HL-60 (cell line): ENCODE measurements at places on chromosomes 4 and X.
A peak's percentile ranks its signal among the peaks of the same experiment; 100 is the strongest.

- no peak for DNase-seq
Measured at GRCh38 chr4:124265701-124266100, 446.8 kb downstream of the ANKRD50 start.

- no peak for DNase-seq
Measured at GRCh38 chrX:66023385-66024091, 16.3 kb downstream of the VSIG4 start.

DNA sequence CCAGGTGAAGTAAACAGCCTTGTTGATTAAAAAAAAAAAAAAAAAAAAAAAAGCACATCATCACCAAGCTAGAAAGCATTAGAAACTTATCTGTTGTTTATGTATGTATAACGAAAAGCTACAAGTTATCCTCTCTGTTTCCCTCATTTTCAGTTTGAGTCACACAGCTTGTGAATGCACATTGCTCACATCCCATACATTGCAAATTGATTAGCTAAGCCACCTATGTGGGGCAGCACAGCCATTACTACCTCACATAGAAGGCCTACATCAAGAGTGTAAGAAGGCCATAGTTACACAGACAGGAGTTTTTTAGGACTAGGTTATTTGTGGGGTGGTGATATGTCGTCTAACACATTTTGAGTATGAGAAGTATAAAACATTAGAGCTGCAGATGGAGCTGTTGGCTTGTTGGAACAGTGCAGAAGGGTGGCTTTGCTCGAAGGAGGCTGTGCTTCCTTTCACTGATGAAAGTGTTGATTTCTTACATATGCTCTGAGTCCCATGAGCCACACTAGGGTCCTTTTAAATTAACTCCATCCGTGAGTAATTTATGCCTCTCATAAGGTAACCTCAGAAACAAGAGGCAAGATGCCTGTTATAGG lies 431.6 kb downstream of the GABRG1 start:
- no peak for DNase-seq

DNA sequence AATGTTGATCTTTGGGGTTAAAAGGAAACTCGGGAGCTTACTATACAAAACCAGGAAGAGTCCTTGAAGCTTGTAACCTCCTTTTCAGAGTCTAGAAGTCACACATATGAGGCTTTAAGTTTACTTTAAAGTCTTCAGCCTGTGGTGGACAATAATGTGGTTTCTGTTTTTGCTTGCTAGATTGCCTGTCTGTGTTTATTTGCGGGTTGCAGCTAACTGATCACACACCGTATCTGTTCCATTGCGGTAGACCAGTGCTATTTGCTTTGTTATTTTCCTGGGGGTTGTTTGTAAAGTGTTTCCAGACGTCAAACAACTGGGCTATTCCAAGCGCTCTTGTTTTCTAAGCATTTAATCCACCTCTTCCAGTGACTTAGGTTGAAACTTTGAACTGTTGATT lies 143.0 kb upstream of the GYPA start:
- DNase-seq, result no peak

GRCh38 chr4:84498935-84499623 lies at the start of gene NKX6-1:
Gene NKX6-1, minus strand, starts transcription at chr4:84499292. Its CDS starts 1,064 bp downstream, at chr4:84498228.
- no peak for DNase-seq

GRCh38 chr4:165288226-165288625 lies 39.2 kb upstream of the MSMO1 start:
- DNase-seq, result no peak

GRCh38 chrX:24426340-24426913 lies 38.7 kb upstream of the PDK3 start:
- DNase-seq, result no peak

- no peak for DNase-seq
Measured at GRCh38 chr4:2545321-2546013, 9.0 kb downstream of the FAM193A start.

DNA sequence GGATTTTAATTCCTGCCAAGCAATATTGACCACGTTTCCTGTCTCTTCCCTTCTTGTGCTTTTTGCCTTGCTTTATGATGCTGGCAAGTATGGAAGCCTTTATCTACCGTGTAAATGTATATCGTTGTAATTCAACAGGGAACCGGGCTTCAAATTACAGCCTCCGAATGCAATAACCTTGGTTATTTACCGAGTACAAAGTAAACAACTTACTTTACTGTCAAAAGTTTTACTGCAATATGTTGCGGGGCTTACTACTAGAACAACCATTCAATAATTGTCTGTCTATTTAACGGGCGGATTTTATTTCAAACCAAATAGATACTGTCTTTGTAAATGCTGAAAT lies 73.1 kb downstream of the PALLD start:
- no peak for DNase-seq

- no peak for DNase-seq
Measured at GRCh38 chr4:85078016-85078415, 111.5 kb upstream of the WDFY3 start.

DNA sequence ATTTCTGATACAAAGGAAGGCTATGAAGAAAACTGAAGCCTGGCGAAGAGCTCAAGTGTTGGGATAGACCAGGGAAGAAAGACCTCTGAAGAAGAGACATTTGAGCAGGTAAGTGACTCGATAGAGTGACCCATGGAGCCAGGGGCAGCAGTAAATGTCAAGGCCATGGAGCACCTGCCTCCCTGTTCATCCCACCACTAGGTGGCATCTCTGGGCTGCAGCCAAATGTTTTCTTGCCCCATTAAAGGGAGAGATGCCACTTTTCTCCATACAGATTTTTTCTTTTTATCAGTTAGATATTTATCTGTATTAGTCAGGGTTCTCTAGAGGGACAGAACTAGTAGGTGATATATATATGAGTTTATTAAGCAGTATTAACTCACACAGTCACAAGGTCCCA lies 4.9 kb upstream of the ZNF81 start:
- DNase-seq, result no peak

DNA sequence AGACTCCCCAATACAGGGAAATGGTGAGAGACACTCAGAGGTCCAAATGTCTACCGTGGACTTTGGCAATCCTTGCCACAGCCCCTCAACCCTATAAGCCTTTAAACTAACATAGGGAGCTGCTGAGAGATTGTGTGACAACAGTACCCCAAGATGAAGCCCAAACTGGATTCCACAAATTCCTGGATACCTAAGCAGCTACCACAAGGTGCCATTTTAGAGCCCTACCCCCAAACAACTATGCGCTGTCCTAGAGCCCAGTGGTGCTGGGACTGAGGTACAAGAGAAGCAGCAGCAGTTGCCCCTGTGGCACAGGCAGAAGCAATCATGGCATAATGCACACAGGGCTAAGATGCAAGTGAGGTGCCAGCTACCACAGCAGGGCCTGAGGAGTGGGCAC lies 2.7 kb upstream of the TMPRSS11F start:
- DNase-seq, result no peak

DNA sequence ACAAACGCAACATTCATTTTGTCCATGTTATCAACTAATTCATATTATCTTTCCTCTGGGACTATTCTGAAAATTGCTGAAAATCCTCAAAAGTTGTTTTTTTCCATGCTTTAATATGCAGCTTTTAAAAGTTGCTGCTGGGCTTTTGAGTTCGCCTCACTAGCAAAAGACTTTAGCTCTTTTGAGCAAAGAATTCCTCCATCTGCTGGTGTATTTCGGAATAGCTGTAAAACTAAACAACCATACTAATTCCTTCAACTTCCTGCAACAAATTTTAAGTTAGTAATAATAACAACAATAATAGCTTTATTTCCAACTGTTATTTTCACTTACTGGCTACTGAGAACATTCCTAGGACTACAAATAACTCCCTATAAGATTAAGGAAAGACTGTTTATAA lies 124.5 kb upstream of the PLAC1 start:
- no peak for DNase-seq

DNA sequence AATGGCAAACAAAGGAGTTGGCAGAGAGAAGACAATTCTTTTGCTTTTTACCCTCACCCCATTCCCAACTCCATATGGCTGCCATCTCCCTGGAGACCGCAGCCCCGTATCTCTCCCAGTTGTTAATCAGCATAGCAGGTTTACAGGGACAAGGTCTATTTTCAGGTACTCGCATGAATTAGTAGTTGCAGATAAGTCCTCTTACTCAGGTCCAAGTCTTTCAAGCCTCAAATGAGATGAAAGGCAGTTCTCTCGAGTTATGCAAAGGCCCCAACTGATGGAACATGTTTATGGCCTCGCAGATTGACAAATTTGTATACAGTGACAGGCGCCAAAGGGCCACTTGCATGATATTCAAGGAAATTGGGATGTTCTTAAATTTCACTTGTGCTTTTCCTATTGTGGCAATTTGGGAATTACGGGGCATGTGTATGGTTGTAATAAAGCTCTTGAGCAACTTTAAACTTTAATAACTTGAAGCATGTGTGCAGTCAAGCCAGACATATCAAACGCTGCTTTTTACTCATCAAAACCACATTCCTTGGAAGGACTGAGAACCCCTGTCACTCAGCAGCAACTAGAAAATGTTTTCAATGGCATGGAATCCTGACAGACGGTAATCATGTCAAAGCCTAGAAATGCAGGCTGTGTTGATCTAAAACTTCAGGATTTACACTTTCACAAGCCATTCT lies 45.1 kb downstream of the KDR start:
- DNase-seq, result no peak

GRCh38 chr4:78024576-78025091 lies 32.5 kb upstream of the FRAS1 start:
- no peak for DNase-seq

- no peak for DNase-seq
Measured at GRCh38 chr4:80492761-80493160, 157.2 kb downstream of the CFAP299 start.

DNA sequence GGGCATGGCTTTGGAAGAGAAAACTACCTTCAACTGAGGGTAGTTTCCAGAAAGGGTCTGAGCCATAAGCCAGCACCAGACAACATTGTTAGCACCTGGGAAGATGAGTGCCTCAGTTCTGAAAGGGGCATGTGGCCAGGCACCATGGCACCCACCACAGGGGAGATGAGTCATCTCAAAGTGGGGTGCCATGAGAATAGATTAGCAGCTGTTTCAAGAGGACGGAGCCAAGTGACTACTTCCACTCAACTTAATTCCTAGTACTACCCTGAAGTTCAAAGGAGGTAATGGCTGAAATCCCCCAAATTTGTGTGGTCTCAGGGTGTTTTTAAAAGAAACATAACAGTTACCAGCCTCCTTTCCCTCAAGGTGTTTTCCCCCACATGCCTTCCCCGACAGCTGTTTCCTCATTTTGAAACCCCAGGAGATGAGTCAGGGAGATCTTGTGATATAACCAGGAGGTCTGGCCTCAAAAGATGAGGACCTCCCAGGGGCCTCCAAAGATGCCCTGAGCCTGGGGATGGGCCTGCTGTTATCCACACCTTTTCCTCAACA lies 27.8 kb upstream of the FTHL17 start:
- DNase-seq, result no peak

DNA sequence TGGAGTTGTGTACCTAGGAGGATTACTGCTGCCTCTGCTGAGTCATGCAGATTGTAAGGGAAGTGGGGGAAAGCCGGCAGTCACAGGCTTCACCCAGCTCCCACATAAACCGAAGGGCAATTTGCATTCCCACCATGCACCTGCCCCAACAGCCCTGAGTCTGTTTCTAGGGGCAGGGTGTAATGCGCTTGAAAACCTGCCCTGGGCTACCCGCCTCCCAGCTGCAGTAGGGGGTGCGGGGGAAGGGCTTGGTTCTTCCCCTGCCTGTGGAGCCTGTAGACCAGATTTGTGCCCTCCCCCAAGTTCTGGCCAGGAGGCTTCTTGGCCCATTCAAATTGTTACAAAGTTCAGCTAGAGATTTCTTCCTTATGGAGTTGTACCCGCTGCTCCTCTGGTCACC lies 269.2 kb upstream of the DDX53 start:
- no peak for DNase-seq

GRCh38 chr4:185523862-185524261 lies 11.4 kb downstream of the PDLIM3 start:
- DNase-seq, result no peak

- no peak for DNase-seq
Measured at GRCh38 chr4:137956256-137956655, 285.9 kb downstream of the SLC7A11 start.

GRCh38 chr4:4670869-4671268 lies 129.0 kb upstream of the STX18 start:
- no peak for DNase-seq

DNA sequence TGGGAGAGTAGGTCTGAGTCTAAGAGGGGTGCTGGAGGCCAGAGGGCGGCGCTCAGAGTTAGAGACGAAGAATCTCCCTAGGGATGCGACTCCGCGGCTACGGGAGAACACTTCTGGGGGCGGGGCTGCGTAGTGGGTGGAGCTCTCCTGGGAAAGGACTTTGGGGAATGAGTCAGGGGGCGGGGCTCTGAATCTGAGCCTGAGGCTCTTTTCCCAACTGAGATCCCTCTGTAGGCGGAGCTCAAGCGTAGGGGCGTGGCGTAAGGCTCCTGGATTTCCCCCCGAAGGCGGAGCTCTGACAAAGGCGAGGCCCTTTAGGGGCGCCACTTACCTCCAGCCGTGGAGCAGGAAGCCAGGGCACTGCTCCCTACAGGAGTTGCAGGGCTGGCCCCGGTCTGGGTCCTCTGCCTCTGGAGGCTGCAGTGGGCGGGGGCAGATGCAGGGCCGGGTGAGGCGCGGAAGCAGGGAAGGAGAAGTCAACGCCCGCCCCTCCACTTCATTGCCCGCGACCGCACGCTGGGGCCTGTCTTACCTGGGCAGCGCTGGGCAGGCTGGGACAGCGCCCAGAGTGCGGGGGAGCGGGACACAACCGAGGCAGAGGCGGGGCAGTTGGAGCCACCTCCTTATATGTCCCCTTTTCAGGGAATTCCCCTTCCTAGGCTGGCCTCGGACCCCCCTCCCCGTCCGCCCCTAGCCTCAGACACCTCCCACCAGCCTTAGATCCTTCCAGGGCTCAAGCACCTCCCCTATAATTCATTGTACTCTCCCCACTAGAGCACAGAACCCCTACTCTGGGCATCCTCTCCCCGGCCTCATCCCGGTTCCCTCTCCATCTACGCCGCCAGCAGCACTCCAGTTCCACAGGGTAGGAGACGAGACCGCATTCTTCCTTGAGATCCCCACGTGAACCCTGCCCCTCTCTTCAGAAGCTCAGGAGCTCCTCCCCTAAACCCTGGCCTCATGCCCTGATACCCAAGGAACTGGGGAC lies 1.6 kb downstream of the PRICKLE3 start:
- no peak for DNase-seq

GRCh38 chr4:48058617-48059530 lies 42.3 kb downstream of the NIPAL1 start:
- DNase-seq, result no peak

- DNase-seq, result peak; percentile 80
Measured at GRCh38 chr4:145481164-145481941, at the start of gene SMAD1. Gene SMAD1, plus strand, starts transcription at chr4:145481853. Its CDS starts 32,761 bp downstream, at chr4:145514614.

GRCh38 chr4:163482190-163482589 lies 8.6 kb upstream of the TKTL2 start:
- DNase-seq, result peak; percentile 41

- no peak for DNase-seq
Measured at GRCh38 chr4:21885770-21886169, 62.8 kb downstream of the KCNIP4 start.

- no peak for DNase-seq
Measured at GRCh38 chrX:153659268-153659667, 12.3 kb downstream of the DUSP9 start.
